ENCODE measurements at places on chromosomes 2 and 18.

- no peak for DNase-seq
These were observed 32.0 kb downstream of the MARCHF4 start for GRCh38 chr2:216340280-216340631.

- peak; percentile 16 for DNase-seq
These were observed 458.8 kb upstream of the NRXN1 start for GRCh38 chr2:51490576-51491234.

DNA sequence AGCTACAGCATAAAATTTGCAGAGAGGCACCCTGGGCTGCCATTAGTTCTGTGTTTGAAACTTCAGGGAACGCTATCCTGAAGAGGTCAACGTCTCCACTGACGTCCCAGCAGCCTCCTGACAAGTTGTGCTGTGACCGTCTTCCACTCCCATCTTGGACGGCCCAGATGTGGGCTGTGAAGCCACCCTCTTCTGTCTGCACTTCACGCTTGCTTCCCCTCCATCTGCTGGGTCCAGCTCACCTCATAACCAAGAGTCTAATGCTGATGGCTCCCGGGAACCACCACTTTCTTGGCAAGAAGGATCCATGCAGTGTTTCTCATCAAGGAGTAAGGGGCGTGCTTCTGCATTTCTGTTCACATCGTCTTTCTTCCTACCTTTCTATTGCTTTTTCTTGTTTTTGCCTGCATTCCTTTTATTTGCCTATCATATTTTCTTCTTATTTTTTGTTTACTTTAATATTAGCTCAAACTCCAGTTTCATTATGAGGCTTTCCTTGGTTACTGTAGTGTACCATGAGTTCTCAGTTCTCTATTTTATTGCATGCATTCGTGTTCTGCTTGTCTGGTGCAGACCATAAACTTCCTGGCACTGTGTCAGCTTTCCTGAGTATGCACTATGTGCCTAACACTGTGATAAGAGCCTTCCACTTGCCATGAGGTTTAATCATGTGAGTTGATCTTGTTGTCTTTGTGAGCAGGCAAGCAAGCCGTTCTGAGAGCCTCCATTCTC is 631.8 kb upstream of the RAB6C start:
- no peak for DNase-seq

GRCh38 chr2:128466376-128466775 is 147.7 kb upstream of the HS6ST1 start:
- DNase-seq = no peak

- no peak for DNase-seq
These were observed 411 bp downstream of the NARS1 start for GRCh38 chr18:57621246-57621604.

DNA sequence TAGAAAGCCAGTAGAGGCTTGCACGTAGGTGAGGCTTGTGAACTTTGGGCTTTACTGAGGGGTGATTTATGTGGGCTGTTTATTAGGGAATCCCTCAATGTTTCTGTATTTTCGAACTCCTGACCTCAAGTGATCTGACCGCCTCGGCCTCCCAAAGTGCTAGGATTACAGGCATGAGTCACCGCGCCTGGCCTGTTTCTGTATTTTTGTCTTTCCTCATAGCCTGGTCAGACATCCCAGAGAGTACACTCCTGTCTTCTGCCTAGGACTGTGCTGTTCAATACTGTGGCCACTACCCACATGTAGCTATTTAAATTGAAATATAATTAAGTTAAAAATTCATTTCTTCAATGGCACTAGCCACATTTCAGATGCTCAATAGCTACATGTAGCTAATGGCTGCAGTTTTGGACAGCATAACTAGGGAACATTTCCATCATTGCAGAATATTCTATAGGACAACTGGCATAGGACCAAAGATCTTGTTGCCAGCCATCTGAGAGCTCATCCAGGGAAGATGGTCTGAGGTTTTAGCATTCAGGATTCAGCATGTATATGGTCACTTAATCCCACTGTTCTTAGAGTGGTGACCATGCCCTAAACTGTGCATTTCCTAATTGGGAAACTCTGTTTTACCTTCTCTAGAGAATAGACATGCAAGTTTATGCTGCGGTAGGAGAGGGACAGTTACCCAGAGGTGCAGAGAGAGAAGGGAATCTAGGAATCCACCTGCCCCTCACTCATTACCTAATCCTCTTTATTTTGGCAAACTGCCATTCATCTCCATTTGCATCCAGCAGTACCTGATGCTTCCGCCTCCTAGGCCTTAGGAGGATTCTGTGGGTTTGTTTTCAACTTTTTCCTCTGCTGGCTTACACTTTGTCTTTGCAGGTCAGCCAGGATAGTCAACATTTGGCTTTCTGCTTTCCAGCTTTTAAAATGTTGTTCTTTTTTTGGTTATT is 64.4 kb downstream of the LCLAT1 start:
- peak; percentile 22 for DNase-seq

- DNase-seq = no peak
These were observed 17.7 kb downstream of the ROCK2 start for GRCh38 chr2:11326677-11327211.

- DNase-seq = no peak
These were observed 185.9 kb upstream of the HAAO start for GRCh38 chr2:42978175-42978886.

- peak; percentile 50 for DNase-seq
These were observed 5.3 kb downstream of the KLF11 start for GRCh38 chr2:10048501-10049171.

DNA sequence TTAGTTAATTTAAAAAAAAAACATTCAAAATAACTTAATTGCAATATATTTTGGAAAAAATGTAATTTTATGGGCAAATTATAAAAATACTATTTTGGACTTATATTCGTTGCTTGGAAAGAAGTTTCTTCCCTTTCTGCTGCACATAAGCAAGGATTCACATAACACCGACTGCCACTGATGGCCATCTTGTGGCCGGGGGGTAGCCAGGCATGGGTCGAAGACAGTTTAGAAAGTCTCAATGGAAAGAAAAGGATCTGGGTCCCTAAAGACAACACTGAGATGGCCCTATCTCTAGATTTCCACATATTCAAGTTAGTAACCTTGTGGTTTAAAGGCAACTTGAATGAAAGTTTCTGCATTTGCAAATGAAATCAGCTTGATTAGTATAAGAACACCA is 318.6 kb downstream of the AKAIN1 start:
- no peak for DNase-seq

DNA sequence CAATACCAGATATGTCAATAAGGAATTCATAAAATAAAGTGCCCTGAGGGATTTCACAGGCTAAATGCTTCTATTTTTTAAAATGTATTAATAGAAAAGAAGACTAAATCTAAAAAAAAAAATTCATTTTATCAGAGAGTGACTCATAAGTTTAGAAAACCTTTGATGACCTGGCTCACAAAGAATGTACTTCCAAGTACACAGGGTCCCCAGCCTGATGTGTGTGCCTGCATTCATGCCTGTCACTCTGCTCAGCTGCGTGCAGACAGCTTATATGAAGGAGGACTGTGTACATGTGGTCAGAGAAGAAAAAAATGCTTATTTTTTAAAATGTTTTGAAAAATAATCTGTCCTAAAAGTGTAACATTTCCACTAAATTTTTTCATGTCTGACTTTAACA is 3.0 kb upstream of the CPS1 start:
- DNase-seq = no peak

GRCh38 chr2:30689496-30690125 is 117.6 kb downstream of the CAPN13 start:
- DNase-seq = no peak

DNA sequence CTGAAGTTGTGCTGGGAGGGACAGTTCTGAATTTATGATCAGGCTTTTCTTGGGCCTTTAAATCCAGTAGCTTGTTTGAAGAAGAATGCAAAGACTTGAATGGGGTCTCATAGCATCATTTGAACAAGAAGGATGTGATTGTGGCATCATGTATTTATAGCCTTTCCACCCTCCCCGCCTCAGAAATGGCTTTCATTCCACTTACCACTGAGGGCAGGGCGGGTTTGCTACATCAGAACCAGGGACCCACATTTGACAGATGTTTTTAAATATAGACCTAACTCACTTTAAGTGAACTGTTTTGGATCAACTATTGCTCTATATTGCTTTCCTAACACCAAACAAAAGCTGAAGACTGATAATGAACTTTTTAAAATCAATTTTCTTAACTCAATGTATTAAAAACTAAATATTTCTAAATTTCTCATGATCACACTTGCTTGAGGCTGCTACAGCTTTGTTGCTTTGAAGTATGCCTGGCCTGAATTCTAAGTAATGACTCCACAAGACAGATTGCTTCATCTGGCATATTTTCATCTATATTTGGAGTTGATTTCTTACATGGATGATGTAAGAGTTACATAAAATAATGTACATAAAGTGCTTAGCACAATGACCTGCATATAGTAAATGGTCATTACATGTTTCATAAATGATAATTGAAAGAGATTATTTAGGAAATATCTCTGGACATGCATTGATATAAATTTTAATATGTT is 1552.9 kb upstream of the SLC39A10 start:
- DNase-seq = no peak

GRCh38 chr2:154480521-154480920 is 218.0 kb upstream of the KCNJ3 start:
- no peak for DNase-seq

- DNase-seq = no peak
These were observed 174.6 kb downstream of the PLCL1 start for GRCh38 chr2:197978971-197979370.

DNA sequence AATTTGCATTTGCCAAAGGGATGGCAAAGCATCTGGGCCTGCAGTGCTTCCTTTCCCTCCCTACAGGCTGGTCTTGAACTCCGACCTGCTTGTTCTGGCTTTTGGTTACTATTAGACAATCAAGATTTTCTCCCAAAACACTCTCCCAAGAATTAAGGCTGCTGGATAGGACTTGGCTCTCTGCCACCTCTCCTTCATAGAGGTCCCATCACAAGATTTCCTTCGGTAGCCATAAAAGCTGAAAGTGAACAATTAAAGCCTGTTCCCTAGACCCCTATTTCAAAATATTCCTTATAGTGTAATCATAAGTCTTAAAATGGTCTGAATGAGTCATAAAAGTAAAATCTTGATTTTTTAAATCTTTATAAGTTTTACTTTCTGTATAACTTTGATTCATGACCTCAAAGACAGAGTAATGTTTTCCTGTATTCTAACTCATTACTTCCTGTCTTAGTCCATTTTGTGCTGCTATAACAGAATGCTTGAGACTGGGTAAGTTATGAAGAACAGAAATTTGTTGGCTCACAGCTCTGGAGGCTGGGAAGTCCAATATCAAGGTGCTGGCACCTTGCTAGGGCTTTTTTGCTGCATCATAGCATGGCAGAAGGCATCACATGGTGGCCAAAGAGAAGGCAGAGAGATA is 37.8 kb upstream of the TNP1 start:
- no peak for DNase-seq

GRCh38 chr2:236679884-236680860 is 110.5 kb downstream of the ACKR3 start:
- DNase-seq = no peak

DNA sequence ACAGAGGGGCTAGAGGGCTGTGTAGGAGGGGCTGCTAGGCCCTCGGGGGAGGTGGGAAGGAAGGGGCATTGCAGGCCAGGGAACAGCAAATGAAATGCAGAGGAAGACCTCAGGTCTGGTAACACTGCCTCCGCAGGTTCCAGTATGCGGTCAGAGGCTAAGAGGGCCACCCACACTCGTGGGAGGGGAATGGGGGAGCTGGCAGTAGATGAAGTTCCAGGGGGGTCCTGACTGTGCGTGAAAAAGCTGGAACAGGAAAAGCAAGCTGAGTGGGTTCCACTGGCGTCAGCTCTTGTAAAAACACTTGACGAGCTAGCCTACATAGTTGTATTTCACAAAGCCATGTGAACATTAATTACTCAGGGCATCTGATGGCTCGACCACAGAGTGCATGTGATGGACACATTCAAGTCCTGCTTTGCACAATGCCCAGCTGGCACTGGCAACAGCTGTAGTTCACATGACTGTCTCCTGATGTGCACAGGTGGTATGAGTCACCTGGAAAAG is 29.0 kb upstream of the PTPN4 start:
- DNase-seq = no peak

Data from NCI-H1417 treated with DMSO at 0.1 percent for 48 hours (cell line).